Liver (tissue), 10 donors: ENCODE measurements at places on chromosomes 1 and 21.

DNA sequence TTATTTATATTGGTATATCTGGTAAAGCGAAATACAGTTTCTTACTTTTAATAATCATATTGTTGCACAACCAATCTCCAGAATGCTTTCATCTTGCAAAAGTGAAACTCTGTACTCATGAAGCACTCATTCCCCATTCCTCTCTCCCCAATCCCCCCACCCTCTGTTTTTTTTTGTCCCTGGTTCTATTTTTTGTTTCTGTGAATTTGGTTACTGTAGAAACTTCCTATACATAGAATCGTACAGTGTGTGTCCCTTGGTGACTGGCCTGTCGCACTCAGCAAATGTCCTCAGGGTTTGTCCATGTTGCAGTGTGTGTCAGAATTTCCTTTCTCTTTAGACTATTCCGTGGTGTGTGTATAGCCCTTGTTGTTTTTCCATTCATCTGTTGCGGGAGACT is 7.9 kb upstream of the NLRP3 start:
- DNase-seq, result no peak

- DNase-seq, result no peak
Measured at GRCh38 chr1:116528329-116529083, 42.3 kb downstream of the CD58 start.

GRCh38 chr1:215059947-215060346 is 22.6 kb upstream of the KCNK2 start:
- DNase-seq, result no peak

DNA sequence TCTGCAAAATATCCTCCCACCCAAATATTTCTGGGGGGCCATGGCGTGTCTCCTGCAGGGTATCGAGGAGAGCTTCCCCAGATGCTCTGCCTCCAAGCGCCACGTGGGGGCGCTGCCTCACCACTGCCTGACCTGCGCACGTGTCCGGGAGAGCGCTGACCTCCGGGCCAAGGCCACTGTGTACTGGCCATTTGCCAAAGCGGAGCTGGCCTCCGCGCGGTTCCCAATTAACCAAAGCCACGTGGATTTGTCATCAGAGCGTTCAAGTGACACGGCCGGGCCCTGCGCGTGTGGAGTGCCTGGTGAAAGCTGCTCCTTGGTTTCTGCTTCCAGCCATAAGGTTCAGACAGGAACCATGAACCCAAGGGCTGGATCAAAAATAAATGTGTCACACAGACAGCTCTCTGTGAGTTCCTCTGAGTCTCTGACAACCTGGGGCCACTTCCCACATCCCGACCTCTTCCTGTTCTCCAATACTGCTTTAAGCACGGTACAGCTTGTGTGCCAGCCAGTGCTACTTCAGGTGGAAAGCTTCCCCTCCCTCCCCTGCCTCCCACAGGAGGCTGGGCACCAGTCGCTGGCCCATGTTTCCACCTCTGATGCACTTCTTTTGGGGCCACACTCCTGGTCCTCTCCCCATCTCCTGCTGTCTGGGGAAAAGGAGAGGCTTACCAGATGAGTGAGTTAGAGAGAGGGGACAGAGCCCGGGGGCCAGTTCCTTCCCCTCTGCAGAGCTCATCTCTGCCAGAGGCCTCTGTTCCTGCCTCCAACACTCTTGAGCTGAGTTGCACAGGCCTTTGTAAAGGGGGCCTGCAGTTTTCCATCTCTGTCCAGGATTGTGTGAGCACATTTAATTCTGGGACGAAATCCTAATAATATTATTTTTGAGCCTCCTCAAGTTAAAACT is 26.1 kb downstream of the ZP4 start:
- DNase-seq, result peak; percentile 78

GRCh38 chr1:113086541-113086940 is 13.5 kb downstream of the LRIG2 start:
- no peak for DNase-seq

DNA sequence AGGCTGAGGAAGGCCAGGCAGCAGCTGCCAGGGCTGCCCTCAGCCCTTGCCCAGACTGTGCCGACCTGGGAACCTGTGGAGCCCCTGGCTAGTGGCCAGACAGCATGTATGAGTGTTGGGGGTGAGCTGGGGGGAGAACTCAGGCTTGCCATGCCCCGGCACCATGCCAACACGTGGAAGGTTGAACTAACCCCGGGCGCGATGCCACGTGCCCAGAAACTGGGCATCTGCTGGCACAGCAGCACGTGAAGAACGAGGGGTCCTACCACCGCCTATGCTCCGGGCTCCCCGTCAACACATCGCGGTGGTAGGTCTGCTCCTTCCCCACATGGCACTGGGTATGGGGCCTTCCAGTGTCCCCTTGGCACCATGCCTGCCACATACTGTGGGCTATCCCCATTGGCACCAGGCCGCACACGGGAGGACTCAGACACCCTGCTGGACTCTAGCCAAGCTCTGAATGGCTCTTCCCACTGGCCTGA is 68.7 kb downstream of the CASZ1 start:
- DNase-seq, result no peak

GRCh38 chr1:44418022-44418673 is 13.1 kb downstream of the RNF220 start:
- DNase-seq, result no peak
